ENCODE measurements at places on chromosomes 1 and 21.
A peak's percentile ranks its signal among the peaks of the same experiment; 100 is the strongest.

DNA sequence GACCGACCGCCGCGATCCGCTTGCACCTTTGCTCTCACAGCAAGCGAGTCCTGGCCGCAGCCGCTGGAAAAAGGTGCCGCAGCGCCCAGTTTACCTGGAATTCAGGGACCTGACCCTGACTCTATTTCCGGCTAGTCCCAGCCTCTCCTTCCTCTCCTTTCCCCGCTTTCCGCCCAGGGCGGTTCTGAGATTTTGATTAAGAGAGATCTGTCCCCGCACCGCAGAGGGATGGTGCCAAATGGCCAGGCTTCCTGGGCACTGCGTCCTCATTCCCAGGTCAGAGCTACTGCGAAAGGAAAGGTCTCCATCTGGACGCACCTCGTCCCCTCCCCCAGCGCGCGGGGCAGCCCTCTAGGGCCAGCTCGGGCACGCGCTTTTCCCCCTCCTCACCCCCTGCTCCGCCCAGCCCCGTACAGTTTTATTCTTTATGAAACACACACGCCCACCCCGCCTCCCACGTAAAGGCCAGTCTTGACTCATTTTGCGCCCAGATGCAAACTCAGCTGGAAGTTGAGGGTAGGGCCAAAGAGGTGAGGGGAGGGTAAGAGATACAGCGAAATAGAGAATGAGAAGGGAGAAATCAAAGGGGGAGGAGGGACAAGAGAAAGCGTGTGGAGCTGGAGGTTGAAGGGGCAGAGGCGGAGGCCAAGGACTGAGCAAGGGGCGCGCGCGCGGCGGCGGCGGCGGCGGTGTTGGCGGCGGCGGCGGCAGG lies 411.8 kb upstream of the ESRRG start:
- no peak for DNase-seq

DNA sequence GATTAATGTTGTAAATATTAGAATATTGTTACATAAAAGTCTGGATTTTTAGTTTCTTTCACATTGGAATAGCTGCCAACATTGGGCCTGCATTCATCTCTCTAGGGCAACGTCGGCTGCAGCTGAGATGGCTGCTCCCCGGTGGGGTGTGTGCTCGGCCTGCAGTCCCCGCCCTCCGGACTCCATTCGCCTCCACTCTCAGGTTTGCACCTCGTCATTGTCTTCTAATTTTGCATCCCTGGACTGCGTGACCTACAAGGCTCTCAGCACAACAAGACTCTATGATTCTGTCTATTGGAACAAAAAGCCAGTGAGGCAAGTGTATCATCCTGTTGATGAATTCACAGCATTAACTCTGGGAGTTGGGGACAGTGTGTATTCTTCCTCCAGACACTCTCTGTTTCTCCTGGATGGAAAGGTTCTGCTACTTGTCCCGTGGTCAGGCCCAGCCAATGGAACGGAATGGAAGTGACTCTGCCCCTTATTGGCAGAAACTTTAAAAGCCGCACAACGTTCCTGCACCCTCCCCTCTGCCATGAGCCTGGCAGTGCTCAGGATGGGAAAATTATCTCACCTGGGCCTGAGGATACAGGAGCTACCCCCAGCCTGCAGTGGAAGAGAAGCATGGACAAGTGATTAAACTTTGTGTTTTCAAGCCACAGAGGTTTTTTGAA lies 105.0 kb upstream of the SAMD11 start:
- DNase-seq = peak; percentile 48

DNA sequence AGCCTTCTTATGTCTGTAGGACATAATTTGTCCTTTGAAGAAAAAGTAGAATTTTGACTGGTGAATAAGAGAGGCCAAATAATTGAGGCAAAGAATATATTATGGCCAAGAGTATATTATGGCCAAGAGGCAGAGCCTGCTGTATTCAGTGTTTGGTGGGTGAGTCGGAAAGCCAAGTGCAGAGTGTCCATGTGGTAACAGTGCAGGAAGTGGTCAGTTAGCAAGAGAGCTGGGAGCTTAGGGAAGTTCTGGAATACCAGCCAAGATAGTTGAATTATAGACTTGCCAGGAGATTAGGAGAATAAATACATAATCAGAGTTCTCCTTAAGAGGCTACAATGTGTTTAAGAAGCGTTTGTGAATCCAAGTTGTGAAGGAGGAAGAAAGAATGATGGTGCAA lies 131.5 kb upstream of the LMO4 start:
- DNase-seq = no peak

DNA sequence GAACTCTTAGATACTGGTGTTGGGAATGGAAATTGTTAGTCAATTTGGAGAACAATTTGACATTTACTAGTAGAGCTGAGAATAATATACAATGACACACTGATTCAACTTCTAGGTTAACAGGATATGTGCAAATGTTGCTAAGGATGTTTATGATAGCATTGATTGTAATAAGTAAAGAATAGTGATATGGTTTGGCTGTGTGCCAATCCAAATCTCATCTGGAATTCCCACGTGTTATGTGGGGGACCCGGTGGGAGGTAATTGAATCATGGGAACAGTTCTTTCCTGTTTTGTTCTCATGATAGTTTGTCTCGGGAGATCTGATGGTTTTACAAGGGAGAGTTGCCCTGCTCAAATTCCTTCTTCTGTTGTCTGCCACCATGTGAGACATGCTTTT lies 302.4 kb upstream of the TMPRSS15 start:
- DNase-seq = no peak

- DNase-seq = no peak
Observed at GRCh38 chr1:43908858-43909257, 24.7 kb upstream of the ARTN start.

GRCh38 chr1:178528228-178528952 lies 15.5 kb downstream of the TEX35 start:
- no peak for DNase-seq
